ENCODE measurements at places on chromosomes 3 and 15. TPM values are rescaled to one million over a fixed set of nuclear protein-coding genes. Genes with fewer than 3 reads are reported as not detected.

The ISLR2 gene
- not detected for total RNA-seq

DNA sequence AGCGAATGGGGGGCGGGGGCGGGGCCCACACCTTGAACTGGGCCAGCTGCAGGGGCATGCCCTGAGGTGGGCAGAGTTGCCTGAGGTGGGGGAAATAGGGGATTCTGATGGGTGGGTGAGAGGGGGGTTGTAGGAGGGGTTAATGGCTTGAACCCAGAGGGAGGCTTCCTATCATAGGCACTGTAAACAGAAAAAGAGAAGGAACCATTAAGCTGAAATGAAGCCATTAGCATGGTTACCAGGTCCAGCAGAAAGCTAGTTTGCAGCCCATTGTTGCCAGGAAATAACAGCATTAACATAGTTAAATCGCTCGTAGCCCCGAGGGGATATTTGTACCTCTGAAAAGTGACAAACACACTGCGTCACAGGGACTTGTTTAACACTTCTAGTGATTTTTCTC, 29.0 kb downstream of the ETV5 start:
- DNase-seq: no peak

The CFAP161 gene
- total RNA-seq: 0.39 TPM

DNA sequence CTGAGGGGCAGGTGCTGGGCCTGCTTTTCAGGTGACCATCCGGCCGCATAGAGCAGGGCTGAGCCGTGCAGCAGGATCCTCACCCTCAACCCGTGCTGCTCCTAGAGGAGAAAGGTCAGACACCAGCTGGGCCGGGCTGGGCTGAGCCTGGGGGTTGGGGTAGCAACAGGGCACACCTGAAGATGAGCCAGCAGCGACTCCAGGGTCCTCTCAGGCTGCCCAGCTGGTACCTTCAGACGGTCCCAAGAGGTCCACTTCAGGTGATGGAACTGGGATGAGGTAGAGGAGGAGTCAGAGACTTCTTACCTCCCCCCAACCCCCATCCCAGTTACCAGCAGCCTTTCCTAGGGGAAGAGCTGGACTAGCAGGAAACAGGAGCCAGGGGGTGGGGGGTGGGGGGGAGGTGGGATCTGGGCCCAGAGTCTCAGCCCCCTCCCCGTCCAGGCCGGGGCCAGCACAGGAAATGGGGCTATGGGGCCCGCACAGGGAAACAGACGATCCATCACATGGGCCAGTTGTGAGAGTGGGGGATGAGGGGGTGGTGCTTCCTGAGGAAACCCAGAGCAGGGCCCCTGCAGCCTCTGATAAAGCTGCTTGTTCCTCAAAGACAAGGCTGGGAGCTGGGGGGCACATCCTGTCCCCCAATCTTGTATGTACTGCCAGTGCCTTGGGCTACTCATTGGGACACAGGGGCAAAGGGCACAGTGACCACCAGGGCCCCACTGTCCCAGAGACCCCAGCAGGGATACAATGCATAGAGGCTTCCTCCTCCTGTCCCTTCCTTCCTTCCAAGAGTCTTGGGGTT, 3.0 kb downstream of the INKA1 start:
- no peak for DNase-seq

DNA sequence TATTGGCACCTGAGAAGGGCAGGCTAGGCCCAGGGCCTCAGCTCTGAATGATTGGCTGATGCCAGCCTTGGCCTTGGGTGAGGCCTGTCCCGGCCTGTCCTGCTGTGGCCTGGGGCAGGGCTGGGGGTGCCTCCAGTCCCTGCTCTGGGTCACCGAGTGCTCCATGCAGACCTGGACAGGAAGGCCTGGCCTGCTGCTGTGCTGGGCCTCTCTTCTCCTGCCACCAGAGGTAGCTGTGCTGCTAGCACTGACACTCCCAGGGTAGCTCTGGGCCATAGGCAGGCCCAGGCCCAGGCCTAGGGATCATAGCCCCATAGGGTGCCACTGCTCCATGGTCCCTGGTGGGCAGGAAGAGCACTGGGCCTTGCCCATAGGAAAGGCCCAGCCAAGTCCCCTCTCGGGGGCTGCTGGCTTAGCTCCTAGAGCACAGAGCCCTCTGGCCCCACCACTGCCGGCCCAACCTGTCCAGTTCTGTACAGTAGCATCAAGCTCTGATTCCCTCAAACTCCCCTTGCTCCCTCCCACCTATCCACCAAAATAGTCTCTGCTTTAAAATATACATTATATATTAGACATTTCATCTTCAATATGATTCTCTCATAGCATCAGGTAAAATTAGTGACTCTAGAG, 18.2 kb downstream of the ABTB1 start:
- DNase-seq: peak; percentile 74

GRCh38 chr3:61687663-61688306, 126.4 kb downstream of the PTPRG start:
- DNase-seq: no peak

DNA sequence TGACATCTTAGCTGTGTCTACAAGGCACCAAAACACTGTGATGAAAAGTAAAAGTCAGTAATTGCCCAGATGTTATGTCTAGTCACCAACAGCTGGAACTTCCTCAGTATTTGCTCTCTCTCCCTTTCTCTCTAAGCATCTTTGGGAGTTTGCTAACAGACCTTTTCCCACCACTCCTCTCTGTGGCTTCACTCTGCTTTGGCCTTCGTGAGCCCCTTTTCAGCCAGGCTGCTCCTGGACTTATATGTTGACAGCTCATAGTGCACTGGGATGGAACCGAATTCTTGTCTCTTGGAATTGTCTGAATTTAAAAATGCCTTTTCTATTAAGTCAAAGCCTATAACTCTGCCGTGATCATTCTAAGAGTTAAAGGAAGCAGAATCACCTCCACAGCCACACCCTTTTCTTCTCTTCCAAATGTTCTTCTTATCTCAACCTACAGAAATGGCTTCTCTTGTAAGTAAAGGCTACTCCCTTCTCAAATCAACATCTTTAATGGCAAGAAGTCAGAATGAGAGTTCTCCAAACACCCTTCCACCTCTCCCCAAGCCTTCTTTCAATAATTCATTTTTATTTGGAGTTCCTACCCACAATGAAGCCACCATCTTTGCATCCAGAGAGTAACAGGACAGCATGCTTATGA, 17.2 kb upstream of the FOXP1 start:
- DNase-seq: no peak

GRCh38 chr15:85681386-85681785, 113.3 kb downstream of the KLHL25 start:
- no peak for DNase-seq

DNA sequence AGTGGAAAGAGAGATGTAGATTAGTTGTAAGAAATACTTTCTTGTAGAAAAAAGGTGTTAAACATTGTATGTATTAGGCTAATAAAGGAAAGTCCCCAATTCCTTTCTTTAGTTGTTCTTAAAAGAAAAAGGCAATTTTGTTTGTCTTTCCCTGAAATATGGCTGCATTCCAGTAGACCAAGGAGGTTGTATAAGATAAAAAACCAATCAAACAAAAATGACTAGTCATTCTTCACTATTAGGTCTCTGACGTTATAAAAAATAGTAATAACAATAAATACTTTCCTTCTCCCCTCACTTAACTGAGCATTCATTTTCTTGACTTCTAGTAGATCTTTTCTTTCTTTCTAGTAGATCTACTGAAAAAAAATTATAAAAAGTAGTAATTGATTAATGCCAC, 8.6 kb upstream of the PPM1L start:
- no peak for DNase-seq

The PDZRN3 gene
- 0.33 TPM for total RNA-seq

DNA sequence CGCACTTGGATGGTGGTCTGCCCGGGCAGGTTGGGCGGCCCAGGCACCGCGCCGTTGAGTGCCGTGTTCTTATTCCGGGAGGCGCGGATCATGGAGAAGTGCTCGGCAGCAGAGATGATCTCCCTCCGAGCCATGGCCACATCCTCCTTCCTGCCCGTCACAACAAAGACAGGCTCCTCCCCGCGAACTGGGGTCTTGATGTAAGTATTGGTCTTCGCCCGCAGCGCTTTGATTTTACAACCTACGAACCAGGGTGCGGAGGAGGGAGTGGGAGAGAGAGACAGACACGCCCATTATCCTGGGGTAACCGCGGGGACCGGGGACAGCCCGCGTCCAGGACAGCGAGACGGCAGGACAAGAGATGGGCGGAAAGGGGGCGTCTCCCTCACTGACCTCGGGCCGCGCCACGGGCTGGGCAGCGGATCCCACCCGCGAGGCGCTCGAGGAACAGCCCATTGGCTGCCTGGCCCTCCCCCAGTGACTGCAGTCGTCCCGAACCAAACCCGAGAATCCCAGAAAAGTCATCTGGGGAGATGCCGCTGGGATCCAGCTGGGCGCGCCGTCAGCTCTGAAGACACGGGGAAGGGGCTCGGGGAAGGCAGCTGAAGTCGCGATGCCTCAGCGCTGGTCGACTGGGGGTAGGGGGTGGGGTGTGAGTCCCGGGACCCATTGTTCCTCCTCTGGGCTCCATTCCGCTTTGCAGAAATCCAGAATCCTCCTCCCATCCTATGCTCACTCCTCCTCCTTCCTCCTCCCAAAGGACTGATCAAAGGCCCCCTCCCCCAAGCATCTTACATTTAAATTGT, 1.2 kb downstream of the MEX3B start:
- peak; percentile 31 for DNase-seq

GRCh38 chr15:99744142-99744541, 10.9 kb upstream of the LYSMD4 start:
- no peak for DNase-seq

The ZKSCAN7 gene
- 0.10 TPM for total RNA-seq

The KIF9 gene
- total RNA-seq: 28.4 TPM

DNA sequence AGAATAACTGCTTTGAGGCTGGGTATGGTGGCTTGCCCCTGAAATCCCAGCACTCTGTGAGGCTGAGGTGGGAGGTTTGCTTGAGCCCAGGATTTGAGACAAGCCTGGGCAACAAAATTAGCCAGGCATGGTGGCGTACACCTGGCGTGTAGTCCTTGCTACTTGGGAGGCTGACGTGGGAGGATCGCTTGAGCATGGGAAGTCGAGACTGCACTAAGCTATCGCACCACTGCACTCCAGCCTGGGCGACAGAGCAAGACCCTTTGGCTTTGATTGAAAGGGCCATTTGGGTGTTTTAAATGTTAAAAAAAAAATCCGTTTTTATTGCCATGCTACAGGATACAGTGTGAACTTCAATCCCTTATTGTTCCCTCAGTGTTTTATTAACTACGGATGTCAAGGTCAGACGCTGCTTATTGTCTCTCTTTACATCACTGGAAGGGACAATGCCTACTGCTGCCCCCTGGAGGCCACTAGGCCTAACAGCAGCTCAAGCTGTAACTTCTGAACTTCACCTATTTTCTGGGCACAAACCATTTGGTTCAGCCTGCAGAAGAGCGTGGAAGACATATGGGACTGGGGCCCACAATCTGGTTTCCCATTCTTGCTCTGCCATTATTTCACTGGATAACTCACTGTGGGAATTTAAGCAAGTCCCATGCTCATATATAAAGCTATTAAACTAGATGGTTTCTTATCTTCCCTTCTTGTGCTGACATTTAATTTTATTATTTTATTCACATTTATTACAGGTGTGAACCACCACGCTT, 15.3 kb upstream of the IREB2 start:
- DNase-seq: peak; percentile 55

DNA sequence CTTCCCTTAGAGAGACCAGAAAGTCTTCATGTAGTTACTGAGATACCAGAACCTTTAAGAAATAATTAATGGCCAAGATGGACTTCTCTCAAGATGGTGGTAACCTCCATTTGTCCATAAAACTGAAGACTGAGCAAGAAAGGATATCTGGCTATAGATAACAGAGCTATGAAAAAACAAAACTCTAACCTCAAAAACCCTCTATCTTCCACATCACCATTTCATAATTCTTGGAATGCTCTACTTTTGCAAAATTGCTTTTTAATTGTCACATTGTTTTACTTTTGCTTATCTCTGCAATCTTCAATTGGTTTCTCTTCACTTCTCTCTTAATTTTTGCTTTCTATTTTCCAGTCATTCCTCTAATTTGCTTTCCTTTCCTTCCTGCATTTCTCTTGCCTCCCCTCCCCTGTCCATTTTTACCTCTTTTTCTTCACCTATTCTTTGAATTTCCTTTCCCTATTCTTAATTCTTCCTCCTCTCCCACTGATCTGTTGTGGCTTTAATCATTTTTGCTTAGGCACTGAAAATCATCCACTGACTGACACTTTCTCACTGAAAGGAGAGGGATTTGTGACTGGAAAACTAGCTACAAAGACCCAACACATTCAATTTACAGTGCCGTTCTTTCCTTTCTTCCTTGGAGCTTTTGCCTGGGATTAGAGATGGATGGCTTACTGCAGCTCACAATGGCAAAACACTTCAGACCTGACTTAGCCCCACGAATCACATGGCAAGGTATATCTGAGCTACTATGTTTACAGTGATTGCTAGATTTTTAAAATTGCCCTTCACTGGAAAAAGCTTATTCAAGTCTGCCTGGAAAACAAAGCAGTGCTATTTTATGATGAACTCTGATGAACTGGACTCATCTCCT, 242.8 kb downstream of the CHST2 start:
- no peak for DNase-seq

The DPPA2 gene
- total RNA-seq: not detected

The MRAS gene
- total RNA-seq: 3.1 TPM

DNA sequence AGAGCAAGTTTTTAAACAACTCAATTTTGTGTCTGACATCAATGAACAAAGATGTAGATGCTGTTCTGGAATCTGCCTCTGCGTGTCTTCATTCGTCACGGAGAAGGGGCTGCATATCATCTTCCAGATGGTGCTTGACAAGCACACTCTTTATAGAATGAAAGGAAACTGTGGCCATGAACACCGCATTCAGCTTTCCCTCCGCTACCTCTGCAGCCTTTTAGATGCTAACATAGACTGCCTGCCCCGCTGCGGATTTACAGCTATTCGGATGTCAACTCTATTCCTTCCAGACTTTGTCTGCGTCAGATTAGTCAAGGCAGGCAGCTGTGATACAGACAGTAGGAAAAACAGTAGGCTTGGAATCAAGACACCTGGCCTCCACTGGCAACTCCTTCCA, 232.9 kb downstream of the TJP1 start:
- no peak for DNase-seq

DNA sequence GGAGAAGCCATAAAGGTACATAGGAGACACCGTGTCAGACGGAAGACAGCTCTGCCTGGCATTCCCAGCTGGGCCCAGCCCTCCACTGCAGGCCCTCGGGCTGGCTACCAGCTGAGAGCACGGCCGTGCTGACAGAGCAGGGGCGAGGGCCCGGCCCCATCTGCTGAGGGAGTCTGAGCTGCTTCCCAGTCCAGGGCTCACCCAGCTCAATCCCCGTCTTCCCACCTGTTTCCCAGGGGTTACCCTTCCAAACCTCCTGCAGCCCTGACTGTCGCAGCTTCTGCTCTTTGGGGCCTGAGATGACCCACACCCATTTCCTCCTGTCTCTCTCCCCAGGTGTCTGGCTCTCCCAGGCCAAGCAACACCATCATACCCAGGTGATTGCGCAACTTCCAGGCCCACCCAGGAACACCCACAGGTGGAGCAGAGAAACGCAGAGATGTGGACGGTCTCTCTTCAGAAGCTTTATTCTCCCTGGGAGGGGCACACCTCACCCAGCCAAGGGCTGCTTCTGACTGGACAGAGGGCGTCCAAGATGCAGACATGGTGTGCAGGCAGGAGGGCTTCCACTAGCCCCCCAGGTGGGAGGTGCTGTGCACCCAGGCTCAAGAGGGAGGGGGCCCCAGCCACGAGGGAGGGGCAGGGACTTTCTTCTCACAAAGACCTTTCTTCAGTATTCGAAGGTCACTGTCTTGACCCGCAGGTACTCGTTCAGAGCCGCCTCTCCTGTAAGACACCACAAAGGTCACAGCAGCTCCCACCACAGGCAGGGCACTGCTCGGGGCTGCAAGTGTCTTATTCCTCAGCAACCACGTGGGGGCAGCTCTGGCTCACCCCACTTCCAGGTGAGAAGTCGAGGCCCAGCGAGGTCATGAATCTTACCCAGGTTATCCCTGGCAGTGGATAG, 19.4 kb upstream of the SLC41A3 start:
- DNase-seq: no peak

- DNase-seq: peak; percentile 70
These were observed 62.7 kb downstream of the PDE8A start for GRCh38 chr15:85044251-85044853.
